ENCODE measurements at places on chromosomes 5 and 9. TPM values are rescaled to one million over a fixed set of nuclear protein-coding genes. Genes with fewer than 3 reads are reported as not detected.

Gene GRIN1
- total RNA-seq, result 0.47 TPM

Gene SV2C
- 0.35 TPM for total RNA-seq

DNA sequence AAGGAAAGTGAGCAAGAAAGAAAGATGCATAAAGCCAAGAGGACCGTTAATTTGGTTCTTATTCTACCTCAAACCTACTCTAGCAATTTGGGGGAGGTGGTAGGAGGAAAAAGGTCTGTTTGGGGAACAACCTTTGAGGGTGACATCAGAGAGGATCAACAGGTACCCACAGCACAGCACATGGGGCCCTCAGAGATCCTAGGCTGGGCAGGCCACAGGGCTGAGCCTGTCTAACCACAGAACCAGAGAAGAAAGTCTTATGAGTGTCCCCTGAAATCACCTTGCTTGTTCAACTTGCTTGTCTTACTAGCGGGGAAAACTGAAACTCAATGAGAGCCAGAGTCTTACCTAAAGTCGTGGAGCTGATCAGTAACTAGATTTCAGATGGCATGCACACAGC lies 385.2 kb downstream of the SPOCK1 start:
- no peak for DNase-seq
- no peaks in the 10 kb centered on the region for H3K4me1 ChIP-seq
- H3K4me3 ChIP-seq, result no peak overlapping the region
- H3K36me3 ChIP-seq, result no peaks in the 10 kb centered on the region

DNA sequence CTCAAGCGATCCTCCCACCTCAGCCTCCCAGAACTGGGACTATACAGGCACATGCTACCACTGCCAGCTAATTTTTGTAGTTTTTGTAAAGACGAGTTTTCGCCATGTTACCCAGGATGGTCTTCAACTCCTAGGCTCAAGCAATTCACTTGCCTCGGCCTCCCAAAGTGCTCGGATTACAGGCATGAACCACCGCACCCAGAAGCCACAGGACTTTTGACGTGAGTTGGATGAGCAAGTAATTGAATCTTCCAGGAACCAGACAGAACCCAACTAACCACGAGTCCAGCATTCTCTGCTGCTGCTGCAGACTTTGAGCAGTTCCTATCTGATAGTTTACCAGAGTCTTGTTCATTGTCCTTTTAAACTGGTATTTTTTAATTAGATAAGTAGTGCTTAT lies 9.6 kb upstream of the ATP6V0E1 start:
- no peaks in the 10 kb centered on the region for H3K27me3 ChIP-seq
- no peak overlapping the region for H3K4me3 ChIP-seq
- no peaks in the 10 kb centered on the region for H3K4me1 ChIP-seq
- H3K36me3 ChIP-seq, result no peaks in the 10 kb centered on the region
- DNase-seq, result no peak

- H3K4me3 ChIP-seq, result no peak overlapping the region
- no peaks in the 10 kb centered on the region for H3K27me3 ChIP-seq
- H3K36me3 ChIP-seq, result no peaks in the 10 kb centered on the region
- H3K27ac ChIP-seq, result no peak overlapping the region
- H3K4me1 ChIP-seq, result no peaks in the 10 kb centered on the region
- DNase-seq, result no peak
These were observed 146.8 kb downstream of the ATPSCKMT start for GRCh38 chr5:10102706-10103497.

- no peaks in the 10 kb centered on the region for H3K36me3 ChIP-seq
- H3K4me3 ChIP-seq, result no peak overlapping the region
- no peaks in the 10 kb centered on the region for H3K4me1 ChIP-seq
These were observed 2.6 kb downstream of the CCDC180 start for GRCh38 chr9:97310023-97310422.

DNA sequence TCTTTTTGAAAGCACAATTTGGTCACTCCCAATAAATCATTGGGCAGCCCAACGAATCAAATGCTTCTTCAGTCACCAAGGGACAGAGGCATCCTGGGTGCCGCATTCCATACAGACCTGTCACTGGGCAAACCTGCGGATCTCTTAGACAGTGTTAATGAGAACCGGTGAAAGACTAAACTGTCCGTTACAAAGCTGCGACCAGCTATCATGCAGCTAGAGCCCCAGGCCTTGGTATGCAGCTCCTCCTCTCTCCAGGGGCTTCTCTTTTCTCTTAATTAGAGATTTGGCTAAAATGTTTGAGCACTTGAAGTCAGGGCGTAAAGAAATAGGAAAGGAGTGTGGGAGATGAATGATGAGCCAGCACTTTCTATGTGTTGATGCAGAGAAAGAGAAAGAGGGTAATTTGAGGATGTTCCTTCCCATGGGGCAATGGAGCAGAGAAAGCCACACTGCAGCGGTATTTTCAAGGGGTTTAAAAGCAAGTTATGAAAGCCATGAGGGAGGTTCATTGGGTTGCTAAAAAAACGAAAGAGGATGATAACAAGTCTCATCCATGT lies 175.3 kb downstream of the RFK start:
- no peaks in the 10 kb centered on the region for H3K27me3 ChIP-seq
- H3K4me1 ChIP-seq, result no peaks in the 10 kb centered on the region
- no peaks in the 10 kb centered on the region for H3K36me3 ChIP-seq
- no peak overlapping the region for H3K4me3 ChIP-seq
- no peak for DNase-seq

GRCh38 chr9:90961375-90961774 lies 159.8 kb downstream of the SYK start:
- no peak for DNase-seq
- H3K4me3 ChIP-seq, result no peak overlapping the region
- H3K36me3 ChIP-seq, result no peaks in the 10 kb centered on the region
- H3K4me1 ChIP-seq, result no peaks in the 10 kb centered on the region
- no peaks in the 10 kb centered on the region for H3K27me3 ChIP-seq

GRCh38 chr5:169717288-169717687 lies 80.2 kb downstream of the DOCK2 start:
- DNase-seq, result no peak
- no peaks in the 10 kb centered on the region for H3K4me1 ChIP-seq
- no peaks in the 10 kb centered on the region for H3K27me3 ChIP-seq
- no peaks in the 10 kb centered on the region for H3K36me3 ChIP-seq
- H3K4me3 ChIP-seq, result no peak overlapping the region

DNA sequence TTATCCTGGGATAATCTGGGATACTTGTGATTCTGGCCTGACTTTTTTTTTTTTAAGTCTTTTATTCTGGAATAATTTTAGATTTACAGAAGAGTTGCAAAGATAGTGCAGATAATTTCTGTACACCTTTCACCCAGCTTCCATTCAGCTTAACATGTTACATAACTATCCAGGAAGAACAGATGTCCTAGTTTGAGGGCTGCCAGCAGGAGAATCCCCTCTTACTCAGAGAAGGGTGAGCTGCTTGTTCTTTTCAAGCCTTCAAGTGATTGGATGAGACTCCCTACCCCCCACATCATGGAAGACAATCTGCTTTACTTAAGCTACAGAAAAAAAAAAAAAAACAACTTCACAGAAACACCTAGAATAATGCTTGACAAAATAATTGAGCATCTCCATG lies 254.2 kb downstream of the TRIM32 start:
- no peak for DNase-seq
- H3K27ac ChIP-seq, result no peak overlapping the region
- no peaks in the 10 kb centered on the region for H3K4me1 ChIP-seq
- H3K4me3 ChIP-seq, result no peak overlapping the region
- H3K27me3 ChIP-seq, result no peaks in the 10 kb centered on the region

- H3K4me3 ChIP-seq, result no peak overlapping the region
- H3K36me3 ChIP-seq, result no peaks in the 10 kb centered on the region
- no peak overlapping the region for H3K27ac ChIP-seq
These were observed 132.9 kb downstream of the LIFR start for GRCh38 chr5:38423276-38424147.

- no peaks in the 10 kb centered on the region for H3K36me3 ChIP-seq
- no peaks in the 10 kb centered on the region for H3K27me3 ChIP-seq
- H3K27ac ChIP-seq, result no peak overlapping the region
- H3K4me1 ChIP-seq, result no peaks in the 10 kb centered on the region
These were observed 781.2 kb downstream of the MTRR start for GRCh38 chr5:8650186-8650585.
